Fibroblast of skin of right biceps (primary cell): ENCODE measurements at places on chromosomes 12 and 14.
A peak's percentile ranks its signal among the peaks of the same experiment; 100 is the strongest.

DNA sequence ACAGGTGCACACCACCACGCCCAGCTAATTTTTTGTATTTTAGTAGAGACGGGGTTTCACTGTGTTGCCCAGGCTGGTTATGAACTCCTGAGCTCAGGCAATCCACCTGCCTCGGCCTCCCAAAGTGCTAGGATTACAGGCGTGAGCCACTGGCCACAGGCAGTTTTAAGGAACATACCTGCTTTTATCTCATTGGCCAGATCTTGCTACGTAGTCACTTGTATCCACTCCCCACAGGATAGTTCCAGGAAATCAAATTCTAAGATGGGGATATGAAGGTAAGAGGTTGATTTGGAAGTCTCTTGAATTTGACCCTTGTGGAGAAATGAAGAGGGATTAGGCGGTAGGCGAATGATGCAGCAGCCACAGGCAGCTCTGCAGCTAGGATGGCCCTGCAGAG lies 8.8 kb upstream of the PLEKHG6 start:
- no peak for DNase-seq

GRCh38 chr12:52217223-52217622 lies 15.8 kb upstream of the KRT7 start:
- DNase-seq: no peak

DNA sequence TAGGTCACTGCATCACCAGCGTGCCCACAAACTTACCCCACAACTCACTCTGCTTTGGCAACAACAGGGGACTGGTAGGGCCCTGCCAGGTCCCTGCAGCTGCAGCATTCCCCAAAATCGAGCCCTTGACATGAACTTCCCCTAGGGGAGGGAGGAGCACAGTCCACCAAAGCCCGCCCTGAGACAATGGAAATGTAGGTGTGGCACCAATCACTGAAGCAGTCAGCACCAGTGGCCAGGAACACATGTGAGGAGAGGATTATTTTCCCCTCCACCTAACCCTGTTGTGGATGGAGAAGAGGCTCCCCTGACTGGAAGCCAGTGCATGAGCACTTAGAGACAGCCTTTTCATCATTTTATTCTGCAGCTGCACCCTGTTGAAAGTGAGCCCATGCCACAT lies 573.8 kb downstream of the SOX5 start:
- DNase-seq: no peak

- DNase-seq: peak; percentile 73
Measured at GRCh38 chr12:57844709-57845477, 1.6 kb downstream of the CTDSP2 start.

DNA sequence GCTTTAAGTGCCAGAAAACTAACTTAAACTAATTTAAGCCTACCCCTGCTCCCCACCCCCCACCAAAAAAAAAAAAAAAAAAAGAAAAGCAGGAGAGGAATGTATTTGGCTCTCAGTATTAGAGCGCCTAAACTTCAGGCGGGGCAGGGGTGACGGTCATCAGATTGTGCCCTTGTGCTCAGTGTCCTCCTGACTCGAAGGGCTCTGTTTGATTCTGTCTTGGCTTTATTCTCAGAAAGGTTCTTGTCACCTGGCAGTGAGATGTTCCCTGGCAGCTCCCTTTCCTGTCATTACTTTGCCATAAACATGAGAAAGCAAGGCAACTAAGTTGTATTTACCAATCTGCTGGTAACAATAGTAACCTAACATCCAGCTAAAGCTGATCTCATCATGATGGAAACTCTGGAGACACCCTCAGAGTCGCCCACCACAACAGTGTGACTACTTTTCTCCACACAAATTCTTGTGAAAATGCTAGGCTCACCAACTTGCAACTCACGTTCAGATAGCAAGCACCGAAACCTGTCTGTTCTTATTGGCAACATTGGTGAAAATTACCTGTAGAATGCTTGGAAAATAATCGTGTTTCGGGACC lies 39.0 kb upstream of the WNK1 start:
- DNase-seq: no peak

DNA sequence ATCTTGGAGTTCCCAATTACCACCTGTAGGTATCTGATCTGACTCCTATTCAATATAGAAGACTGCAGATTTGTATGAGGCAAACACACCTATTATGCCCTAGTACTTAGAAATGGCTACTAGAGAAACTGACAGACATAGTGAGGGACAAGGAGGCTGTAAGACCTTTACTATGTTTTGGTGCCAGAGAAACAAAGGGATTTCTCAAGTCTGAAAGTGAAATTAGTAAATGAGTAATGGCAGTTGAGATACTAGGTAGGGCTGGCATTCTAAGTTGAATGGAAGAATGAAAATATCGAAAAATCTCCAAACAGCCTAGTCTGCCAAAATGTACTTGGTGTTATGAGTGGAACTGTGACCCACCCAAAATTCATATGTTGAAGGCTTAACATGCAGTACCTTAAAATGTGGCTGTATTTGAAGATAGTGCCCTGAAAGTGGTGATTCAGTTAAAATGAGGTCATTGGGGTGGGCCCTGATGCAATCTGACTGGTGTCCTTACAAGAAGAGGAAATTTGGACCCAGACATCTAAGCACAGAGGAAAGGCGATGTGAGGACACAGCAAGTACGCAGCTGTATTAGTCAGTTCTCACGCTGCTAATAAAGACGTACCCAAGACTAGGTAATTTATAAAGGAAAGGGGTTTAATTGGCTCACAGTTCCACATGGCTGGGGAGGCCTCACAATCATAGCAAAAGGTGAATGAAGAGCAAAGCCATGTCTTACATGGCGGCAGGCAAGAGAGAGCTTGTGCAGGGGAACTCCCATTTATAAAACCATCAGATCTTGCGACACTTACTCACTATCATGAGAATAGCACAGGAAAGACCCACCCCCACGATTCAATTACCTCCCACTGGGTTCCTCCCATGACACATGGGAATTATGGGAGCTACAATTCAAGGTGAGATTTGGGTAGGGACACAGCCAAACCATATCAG lies 127.0 kb downstream of the APAF1 start:
- no peak for DNase-seq

- DNase-seq: no peak
Measured at GRCh38 chr14:101918065-101918989, 46.0 kb upstream of the DYNC1H1 start.

DNA sequence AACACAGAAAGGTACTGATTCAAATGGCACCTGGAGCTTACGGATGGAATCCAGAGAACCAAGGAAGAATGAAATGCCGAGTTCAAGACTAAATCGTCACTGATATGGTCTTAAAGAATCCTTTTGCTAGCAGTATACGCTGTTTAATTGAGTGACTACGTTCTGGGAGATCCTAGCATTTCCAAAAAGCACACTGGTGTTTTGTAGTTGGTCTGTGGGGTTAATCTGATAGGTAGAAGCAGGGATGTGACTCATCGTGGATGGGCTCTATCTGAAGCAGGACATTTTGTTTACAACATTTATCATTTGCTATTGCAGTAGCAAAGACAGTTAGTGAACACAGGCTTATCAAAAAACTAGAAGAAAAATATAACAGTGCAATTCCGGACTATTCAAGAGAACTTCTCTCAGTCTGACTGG lies 169.2 kb upstream of the HMGA2 start:
- no peak for DNase-seq

- no peak for DNase-seq
Measured at GRCh38 chr12:97164936-97165335, 257.9 kb downstream of the NEDD1 start.

DNA sequence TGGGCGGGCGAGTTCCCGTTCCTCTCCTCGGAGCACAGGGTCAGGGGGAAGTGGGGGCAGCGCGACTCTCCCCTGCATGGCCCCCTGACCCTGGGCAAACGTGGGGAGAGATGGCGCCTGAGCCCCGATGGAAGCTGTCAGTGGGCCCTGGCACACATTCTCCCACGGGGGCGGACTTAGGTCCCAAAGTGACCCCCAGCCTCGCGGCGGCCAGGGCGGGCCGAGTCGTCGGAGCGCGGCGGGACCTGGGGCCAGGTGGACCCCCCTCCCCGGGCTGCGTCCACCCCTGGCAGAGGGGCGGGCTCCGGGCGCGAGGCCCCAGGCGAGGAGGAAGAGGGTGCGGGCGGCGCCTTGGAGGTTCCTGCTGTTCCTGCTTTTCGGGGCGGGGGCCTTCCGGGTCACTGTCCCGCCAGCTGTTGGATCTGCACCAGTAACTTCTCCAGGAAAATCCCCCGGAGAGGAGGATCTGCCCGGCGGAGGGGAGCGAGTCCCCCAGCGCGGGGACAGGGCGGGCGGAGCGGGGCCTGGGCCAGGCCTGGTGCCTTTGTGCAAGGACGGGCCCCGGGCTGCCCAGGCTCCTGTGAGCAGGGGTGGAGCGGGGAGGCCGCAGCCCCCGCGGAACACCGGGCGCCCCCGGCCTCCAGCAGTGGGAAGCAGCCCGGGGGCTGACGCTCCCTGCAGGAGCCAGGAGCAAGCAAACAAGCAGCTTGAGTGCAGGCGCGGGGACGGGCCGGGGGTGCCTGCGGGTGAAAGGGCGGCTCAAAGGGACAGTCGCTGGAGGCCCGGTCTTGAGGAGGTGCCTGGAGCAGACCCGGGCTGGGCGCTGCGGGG lies 15.3 kb downstream of the TNFAIP2 start:
- DNase-seq: no peak

- no peak for DNase-seq
Measured at GRCh38 chr12:116955382-116956021, 44.8 kb downstream of the FBXW8 start.

- peak; percentile 73 for DNase-seq
Measured at GRCh38 chr12:93622485-93622884, 50.0 kb downstream of the SOCS2 start.
